NCI-H146 (cell line): ENCODE measurements at places on chromosomes 3 and 15.
A peak's percentile ranks its signal among the peaks of the same experiment; 100 is the strongest.

- DNase-seq = no peak
Measured at GRCh38 chr3:177803500-177803899, 606.2 kb upstream of the TBL1XR1 start.

DNA sequence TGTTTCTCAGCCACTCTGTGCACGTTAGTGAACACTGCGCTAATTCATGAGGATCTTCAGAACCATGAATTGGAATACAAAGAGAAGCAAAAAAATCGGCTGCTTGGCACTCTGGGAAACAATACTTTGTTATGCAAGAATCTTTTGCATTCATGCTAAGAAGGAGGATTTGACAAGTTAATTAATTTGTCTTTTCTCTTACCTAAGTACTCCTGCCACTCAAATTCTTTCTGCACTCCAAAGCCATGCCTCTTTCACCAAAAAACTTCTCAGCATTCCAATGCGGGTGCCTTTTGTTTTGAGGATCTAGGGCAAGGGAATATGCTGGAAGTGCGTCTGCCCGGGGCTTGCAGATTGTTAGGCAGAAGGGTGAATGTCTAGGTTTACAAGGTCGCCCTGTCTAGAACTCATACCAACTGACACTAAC, 11.3 kb upstream of the KAT2B start:
- no peak for DNase-seq

DNA sequence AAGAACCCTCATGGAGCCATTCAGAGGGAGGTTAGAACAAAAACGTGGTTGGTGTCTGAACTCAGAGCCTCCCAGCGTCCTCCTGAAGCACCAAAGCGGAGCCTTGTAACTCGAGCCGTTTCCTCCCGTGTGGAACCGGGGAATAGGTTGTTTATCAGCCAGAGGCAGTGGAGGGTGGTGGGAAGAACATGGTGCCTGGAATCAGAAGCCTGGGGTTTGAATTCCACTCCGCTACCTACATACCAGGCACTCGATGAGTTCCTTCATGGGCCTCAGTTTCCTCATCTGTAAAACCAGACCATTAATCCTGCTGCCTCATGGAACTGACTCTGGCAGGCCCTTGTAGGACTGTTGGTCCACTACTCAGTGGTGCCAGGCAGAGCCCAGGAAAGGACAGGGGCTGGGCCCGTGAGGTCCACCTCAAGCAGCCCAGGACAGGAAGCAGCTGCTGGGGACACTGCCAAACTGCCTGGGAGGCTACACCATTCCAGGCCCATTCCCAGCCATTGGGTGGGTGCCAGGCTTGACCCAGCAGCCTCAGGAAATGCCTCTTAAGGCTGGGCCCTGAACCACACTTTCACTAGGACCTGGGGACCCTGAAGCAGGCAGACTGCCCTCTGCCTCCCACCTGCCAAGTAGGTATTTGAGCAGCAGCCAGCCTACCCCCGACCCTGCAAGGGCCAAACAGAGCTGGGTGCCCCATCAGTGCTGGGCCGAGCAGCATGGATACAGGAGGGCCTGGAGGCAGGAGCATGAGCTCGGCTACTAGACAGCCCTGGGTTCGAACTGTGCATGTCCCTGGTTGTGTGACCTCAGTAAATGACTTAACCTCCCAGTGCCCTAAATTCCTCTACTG, 33.4 kb downstream of the PRKCD start:
- no peak for DNase-seq

DNA sequence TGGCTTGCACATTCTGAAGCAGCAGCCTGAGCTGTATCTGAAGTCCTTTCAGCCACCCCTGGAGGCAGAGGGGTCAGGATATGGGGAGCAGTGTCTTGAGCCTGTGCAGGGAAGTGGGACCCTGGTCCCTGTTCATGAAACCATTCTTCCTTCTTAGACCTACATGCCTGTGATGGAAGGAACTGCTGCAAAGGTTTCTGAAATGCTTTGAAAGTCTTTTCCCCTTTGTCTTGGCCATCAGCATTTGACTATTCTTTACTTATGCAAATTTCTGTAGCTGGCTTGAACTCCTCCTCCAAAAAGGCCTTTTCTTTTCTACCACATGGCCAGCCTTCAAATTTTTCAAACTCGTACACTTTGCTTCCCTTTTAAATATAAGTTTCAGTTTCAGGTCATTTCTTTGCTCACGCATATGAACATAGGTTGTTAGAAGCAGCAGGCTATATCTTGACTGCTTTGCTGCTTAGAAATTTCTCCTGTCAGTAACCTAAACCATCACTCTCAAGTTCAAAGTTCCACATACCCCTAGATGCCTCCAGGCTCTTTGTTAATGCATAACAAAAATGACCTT, 62.3 kb downstream of the GALK2 start:
- DNase-seq = no peak

DNA sequence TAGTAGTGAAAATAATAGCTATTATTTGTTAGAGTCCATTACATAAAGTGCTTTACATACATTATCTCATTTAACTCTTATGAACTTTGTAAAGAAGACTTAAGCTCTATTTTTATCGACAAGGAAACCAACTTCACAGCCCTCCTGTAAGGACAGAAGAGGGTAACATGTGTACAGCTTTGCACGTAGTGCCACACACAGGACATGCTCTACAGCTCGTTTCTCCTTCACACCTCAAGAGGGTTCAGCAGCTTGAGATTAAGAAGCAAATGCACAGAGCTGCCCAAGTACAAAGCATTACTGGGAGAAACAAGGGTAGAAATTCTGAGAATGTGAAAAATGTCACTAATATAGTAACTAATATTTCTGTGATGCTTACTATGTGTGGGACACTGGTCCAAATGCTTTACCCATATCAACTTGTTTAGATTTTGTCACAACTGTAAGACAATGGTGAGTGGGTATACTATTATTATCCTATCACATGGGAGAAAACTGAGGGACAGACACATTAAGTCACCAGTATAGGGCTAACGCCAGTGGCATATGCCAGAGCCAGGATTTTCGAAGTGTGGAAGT, 327.8 kb downstream of the CTNNB1 start:
- DNase-seq = no peak

DNA sequence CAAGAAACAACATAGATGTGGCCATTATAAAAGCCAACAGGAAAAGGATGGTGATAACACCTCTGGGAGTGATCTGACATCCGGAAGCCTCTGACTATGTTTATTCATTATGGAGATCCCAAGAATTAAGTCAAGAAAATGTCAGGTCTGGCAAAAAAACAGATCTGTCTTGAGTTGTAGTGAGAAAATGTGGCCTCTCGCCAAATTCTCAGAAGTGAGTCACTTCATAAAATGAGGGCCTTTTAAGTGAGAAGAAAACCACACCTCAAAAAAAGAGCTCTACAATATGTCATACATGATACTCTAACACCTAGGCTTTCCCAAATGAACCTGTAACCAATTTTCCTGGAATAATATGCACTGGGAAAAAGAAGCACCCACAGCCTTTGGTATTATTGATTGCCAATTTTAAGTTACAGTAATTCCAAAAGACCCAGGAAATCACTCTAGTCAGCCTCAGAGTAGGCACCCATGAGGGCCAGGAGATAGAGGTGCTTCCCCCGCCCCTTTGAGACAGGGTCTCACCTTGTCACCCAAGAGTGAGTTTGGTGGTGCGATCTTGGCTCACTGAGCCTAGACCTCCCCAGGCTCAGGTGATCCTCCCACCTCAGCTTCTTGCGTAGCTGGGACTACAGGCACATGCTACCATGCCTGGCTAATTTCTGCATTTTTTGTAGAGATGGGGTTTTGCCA, 38.0 kb downstream of the CCR3 start:
- DNase-seq = no peak

- DNase-seq = peak; percentile 0
Measured at GRCh38 chr3:1501406-1502115, 408.7 kb downstream of the CNTN6 start.

DNA sequence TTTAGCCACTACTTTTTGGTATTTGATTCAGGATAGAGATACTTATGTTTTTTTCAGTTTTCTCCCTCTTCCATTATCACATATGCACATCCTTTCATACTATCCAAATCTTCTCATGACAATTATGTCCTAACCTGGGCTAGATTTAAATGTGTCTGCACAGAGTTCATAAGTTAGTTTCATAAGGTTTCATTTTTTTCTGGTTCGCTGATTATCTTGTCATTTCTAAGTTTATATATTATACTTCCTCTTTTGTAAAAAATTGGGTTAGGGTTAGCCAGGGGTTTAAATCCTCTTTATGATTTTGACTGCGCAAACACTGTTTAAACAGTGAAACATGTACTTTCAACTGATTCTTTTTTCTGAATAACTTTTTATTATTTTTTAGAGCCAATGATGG, 148.6 kb downstream of the SST start:
- DNase-seq = no peak

- DNase-seq = no peak
Measured at GRCh38 chr3:195587824-195588223, 4.1 kb upstream of the APOD start.

GRCh38 chr15:72925661-72926060, 126.6 kb upstream of the NEO1 start:
- no peak for DNase-seq

- no peak for DNase-seq
Measured at GRCh38 chr3:182005701-182006100, 294.0 kb downstream of the SOX2 start.

GRCh38 chr15:90209591-90209990, 8.5 kb downstream of the SEMA4B start:
- DNase-seq = no peak

DNA sequence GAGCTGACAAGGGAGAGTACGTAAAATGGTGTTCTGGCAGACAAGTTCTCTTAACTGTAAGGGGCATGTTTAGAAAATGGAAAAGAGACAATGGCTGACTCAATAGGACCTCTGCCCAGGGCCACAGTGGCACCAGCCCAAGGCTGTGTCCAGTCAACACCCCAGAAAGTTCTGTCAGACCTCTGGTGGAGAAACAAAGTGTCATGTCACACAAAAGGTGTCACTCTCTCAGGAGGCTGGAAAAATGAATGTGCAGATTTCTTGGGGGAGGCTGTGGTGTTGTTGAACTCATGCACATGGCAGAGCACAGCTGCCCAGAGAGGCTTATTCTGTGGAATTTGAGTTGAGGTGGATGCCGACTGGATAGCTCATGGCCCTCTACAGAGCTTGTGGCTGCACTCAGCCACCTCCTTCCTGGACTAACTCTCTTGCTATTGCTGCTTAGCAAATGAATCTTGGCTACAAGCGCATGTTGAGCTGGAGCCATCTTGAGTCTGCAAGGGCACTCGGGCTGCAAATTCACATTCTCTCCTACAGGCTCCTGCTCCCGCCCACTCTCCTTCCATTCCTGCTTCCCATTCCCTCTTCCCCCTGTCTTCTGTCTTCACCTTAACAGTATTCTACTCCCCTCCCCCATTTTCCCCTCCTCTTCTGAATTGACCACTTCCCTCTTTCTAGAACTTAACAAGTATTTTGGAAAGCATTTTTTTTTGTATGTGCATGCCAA, 55.8 kb upstream of the SLC7A14 start:
- DNase-seq = no peak
